ENCODE measurements at places on chromosomes 6 and 20. TPM values are rescaled to one million over a fixed set of nuclear protein-coding genes. Genes with fewer than 3 reads are reported as not detected.
A peak's percentile ranks its signal among the peaks of the same experiment; 100 is the strongest.

Gene LKAAEAR1
- total RNA-seq: 0.67 TPM

Gene MLIP
- not detected for total RNA-seq

Gene DEFB124
- not detected for total RNA-seq

Gene SLC25A27
- total RNA-seq: 0.77 TPM

Gene PHACTR3
- 0.10 TPM for total RNA-seq

GRCh38 chr20:62979876-62980373 is 26.8 kb downstream of the BHLHE23 start:
- H3K4me3 ChIP-seq: no peak overlapping the region
- H3K27me3 ChIP-seq: no peaks in the 10 kb centered on the region
- H3K36me3 ChIP-seq: no peaks in the 10 kb centered on the region
- peaks cover 3% of the 10 kb centered on the region for H3K4me1 ChIP-seq

DNA sequence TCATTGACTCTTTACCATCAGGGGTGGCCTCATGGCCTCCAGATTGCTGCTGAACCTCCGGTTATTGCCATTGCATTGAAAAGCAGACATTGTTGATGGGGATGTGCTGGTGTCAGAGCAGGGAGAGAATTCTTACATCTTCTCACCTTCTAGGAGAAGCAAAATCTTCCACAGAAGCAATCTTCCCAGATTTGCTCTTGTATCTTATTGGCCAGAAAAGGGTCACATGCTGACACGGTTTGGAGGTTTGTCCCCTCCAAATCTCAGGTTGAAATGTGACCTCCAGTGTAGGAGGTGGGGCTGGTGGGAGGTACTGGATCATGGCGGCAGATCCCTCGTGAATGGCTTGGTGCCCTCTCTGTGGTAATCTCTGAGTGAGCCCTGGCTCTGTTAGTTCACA is 10.7 kb downstream of the TP53RK start:
- H3K36me3 ChIP-seq: no peaks in the 10 kb centered on the region
- no peaks in the 10 kb centered on the region for H3K4me1 ChIP-seq
- no peak overlapping the region for H3K4me3 ChIP-seq
- H3K27ac ChIP-seq: no peak overlapping the region
- DNase-seq: no peak
- no peaks in the 10 kb centered on the region for H3K27me3 ChIP-seq

- DNase-seq: no peak
- no peak overlapping the region for H3K4me3 ChIP-seq
- no peaks in the 10 kb centered on the region for H3K27me3 ChIP-seq
- peak overlapping the region; percentile 8 for H3K27ac ChIP-seq
Measured at GRCh38 chr20:10553326-10553984, 118.3 kb downstream of the SLX4IP start.

DNA sequence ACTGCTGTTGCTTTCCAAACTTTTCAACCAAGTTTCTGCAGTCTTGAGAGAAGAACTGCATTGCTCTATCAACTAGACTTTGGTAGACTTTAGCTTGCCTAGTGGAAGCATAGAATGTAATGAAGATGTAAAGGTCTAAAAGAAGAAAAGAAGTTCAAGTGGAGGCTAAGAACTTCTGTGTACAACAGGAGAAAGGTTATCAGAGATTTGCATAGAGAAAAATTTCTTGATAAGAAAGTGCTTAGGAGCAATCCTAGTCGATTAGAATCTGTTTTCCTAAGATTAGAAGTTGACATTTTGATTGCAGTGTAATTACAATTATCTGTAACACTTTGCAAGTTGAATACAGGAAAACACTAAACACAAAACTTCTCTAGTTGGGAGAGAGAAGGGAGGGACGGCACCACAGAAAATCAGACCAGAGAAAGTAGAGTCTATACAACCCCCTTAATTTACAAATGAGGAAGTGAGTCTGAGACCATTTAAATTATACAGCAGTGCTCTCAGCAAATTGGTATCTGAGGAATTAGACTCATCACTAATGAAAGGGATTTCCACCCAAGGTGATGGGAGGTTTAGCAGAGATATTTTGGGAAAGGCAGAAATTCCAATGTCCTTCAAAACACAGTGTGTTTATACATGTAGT is 194.3 kb upstream of the MARCKS start:
- no peak overlapping the region for H3K27ac ChIP-seq
- no peak for DNase-seq
- H3K27me3 ChIP-seq: no peaks in the 10 kb centered on the region
- H3K4me3 ChIP-seq: no peak overlapping the region
- H3K4me1 ChIP-seq: no peaks in the 10 kb centered on the region

- no peak overlapping the region for H3K27ac ChIP-seq
- peaks cover 10% of the 10 kb centered on the region for H3K27me3 ChIP-seq
- H3K4me3 ChIP-seq: no peak overlapping the region
Measured at GRCh38 chr6:45816674-45817297, 198.9 kb downstream of the CLIC5 start.

GRCh38 chr20:32585011-32585585 is at the start of gene NOL4L:
NOL4L (minus strand) TSS chr20:32585333; CDS start chr20:32584890, 443 bp downstream.
- H3K36me3 ChIP-seq: no peaks in the 10 kb centered on the region
- H3K4me1 ChIP-seq: peaks cover 17% of the 10 kb centered on the region
- peaks cover 3% of the 10 kb centered on the region for H3K27me3 ChIP-seq
- DNase-seq: no peak
- peak within 1 kb of the TSS; percentile 50 for H3K4me3 ChIP-seq
- H3K27ac ChIP-seq: no peak within 1 kb of the TSS

DNA sequence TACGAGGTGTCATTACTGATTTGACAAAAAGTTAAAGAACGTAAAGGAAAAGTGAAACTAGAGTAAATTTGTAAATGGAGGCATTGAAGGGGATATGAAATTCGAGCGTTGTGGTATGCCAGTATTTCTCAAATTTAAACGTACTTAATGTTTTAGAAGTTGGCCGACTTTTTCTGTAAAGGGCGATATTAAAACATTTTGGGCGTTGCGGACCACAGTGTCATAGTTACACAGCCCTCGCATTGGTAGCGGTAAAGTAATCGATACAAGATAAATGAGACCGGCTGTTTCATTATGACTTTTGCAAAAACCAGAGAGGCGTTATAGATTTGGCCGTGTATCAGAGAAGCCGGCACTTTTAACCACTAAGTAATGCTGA is 39.6 kb downstream of the OR2B2 start:
- peak overlapping the region; percentile 66 for H3K4me3 ChIP-seq
- no peaks in the 10 kb centered on the region for H3K27me3 ChIP-seq
- H3K27ac ChIP-seq: peak overlapping the region; percentile 98
- peaks cover 33% of the 10 kb centered on the region for H3K4me1 ChIP-seq

GRCh38 chr6:127110712-127111111 is 7.8 kb upstream of the RSPO3 start:
- no peak overlapping the region for H3K27ac ChIP-seq
- H3K4me3 ChIP-seq: no peak overlapping the region
- no peaks in the 10 kb centered on the region for H3K36me3 ChIP-seq
- no peaks in the 10 kb centered on the region for H3K4me1 ChIP-seq
- no peak for DNase-seq
- peaks cover 17% of the 10 kb centered on the region for H3K27me3 ChIP-seq

GRCh38 chr6:169692516-169692915 is 9.3 kb downstream of the WDR27 start:
- DNase-seq: no peak
- H3K4me3 ChIP-seq: no peak overlapping the region
- H3K27ac ChIP-seq: no peak overlapping the region
- no peaks in the 10 kb centered on the region for H3K27me3 ChIP-seq
- H3K4me1 ChIP-seq: no peaks in the 10 kb centered on the region
- peaks cover under 1% of the 10 kb centered on the region for H3K36me3 ChIP-seq

GRCh38 chr6:16974704-16975359 is 127.0 kb upstream of the STMND1 start:
- peaks cover 52% of the 10 kb centered on the region for H3K27me3 ChIP-seq
- no peaks in the 10 kb centered on the region for H3K4me1 ChIP-seq
- H3K27ac ChIP-seq: no peak overlapping the region
- DNase-seq: no peak
- H3K36me3 ChIP-seq: no peaks in the 10 kb centered on the region

DNA sequence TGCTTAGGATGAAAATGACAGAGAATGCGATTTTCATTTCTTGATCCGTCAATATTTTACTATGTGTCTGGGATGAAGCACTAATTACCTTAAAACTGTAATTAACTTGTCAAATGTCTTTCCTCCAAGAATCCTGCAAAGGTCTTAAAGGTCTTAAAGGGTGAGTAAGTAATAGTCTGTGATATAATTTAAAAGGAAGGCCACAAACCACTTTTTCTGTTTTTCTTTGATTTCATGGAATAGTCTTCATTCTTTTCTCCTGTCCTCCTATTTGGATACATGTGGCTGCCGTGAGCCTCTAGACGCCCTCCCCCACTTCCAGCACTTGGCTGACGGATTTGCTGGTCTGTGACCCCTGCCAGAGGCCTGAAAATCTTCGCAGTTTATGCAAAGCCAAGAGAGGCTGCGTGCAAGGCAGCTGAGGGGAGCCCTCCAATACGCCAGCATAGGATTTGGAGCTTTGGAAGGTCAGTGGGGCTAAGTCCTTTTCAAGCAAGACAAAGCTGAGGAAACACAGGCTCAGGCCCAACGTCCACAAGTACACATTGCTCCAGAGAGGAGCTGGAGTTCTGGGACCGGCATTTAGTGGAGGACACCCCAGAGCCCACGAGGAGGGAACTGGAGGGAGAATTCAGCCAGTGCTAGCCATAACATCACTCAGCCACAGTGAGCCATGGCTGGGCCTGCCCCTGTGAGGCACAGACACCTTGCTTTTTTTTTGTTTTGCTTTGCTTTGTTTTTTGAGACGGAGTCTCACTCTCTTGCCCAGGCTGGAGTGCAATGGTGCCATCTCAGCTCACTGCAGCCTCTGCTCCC is 382.6 kb downstream of the SMOC2 start:
- H3K27ac ChIP-seq: no peak overlapping the region
- no peaks in the 10 kb centered on the region for H3K36me3 ChIP-seq
- no peak for DNase-seq
- H3K27me3 ChIP-seq: no peaks in the 10 kb centered on the region
- no peak overlapping the region for H3K4me3 ChIP-seq
- H3K4me1 ChIP-seq: no peaks in the 10 kb centered on the region

- H3K4me1 ChIP-seq: no peaks in the 10 kb centered on the region
- DNase-seq: no peak
- H3K4me3 ChIP-seq: no peak overlapping the region
- H3K27ac ChIP-seq: no peak overlapping the region
Measured at GRCh38 chr6:76120302-76120701, 47.8 kb upstream of the IMPG1 start.

DNA sequence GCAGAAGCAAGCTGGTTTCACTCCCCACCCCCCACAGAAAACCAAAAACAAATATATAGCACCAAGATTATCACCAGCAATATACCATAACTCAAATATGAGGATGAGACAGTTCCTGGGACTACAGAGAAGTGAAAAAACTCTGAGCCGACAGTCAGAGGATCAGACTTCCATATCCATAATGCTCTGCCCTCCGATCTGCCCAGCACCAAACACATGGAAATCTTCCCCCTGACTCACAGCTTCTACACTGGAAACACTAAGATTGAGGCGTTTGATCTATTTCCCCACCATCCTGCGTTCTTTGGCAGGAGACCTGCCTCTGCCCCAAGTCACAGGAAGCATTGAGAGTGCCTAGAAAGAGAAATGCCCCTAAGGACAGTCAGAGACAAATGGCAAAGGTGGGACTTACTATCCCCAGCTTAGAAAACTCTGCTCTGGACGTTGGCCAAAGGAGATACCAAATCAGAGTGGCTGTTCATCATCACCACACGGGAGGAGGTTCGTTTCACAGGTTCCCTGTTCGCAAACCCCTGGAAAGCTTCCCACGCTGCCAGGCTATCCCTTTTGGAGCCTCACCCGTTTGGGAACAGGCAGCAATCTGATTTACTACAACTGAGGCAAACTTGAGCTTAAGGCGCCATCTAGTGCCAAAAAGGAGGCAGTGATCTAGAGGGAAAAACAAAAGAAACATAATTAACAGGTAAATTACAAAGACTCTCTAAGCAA is 48.7 kb upstream of the SRSF6 start:
- no peak overlapping the region for H3K27ac ChIP-seq
- peak; percentile 32 for DNase-seq
- no peaks in the 10 kb centered on the region for H3K36me3 ChIP-seq
- no peaks in the 10 kb centered on the region for H3K4me1 ChIP-seq
- H3K27me3 ChIP-seq: peaks cover 10% of the 10 kb centered on the region
- no peak overlapping the region for H3K4me3 ChIP-seq

- DNase-seq: peak; percentile 78
- H3K36me3 ChIP-seq: no peaks in the 10 kb centered on the region
- H3K27me3 ChIP-seq: no peaks in the 10 kb centered on the region
- H3K27ac ChIP-seq: peak overlapping the region; percentile 85
- H3K4me3 ChIP-seq: no peak overlapping the region
Measured at GRCh38 chr6:37576336-37576737, 76.6 kb upstream of the CCDC167 start.

GRCh38 chr20:55090286-55090685 is 614.9 kb downstream of the DOK5 start:
- no peaks in the 10 kb centered on the region for H3K27me3 ChIP-seq
- H3K36me3 ChIP-seq: no peaks in the 10 kb centered on the region
- H3K4me3 ChIP-seq: no peak overlapping the region
- DNase-seq: no peak
- H3K27ac ChIP-seq: no peak overlapping the region
- no peaks in the 10 kb centered on the region for H3K4me1 ChIP-seq

DNA sequence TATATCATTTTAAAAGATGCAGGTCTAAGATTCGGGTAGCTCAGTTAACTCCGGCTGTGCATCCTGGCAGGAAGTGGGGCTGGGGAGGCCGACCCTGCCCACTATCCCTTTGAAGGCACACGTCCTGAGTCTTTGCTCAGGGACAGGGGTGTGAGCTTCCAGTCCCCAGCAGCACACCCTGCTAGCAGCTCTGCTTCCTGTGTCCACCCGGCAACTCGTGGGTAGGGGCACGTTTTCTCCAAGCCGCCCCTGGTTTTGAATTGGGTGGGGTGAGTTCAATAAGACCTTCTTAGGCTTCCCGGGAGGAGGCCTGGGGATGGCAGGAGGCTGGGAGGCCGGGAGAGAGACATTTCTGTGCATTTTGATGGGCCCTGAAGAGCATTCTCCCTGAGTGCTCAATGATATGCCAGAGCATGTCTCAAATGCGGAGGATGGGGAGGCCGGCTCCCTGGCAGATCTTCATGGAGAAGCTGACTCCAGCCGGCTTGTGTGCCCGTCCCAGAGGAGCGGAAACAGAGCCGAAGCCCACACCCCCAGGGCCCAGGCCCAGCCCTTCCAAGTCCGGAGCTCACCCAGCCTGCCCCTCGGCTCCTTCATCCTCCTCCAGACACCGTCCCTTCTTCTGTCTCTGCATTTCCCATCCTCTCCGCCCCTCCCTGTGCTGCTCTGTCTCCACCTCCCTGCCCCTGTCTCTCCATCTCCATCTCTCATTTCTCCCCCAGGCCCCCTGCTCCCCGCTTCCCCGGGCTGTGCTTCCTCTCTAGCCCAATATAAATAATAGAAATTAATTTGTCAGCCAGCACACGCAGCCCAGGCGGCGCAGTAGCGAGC is 36.3 kb upstream of the ZFAND3 start:
- peak overlapping the region; percentile 28 for H3K4me3 ChIP-seq
- H3K36me3 ChIP-seq: no peaks in the 10 kb centered on the region
- H3K4me1 ChIP-seq: no peaks in the 10 kb centered on the region
- H3K27ac ChIP-seq: no peak overlapping the region
- no peak for DNase-seq

- peak within 1 kb of the TSS; percentile 51 for H3K4me3 ChIP-seq
- no peaks in the 10 kb centered on the region for H3K36me3 ChIP-seq
- H3K27ac ChIP-seq: no peak within 1 kb of the TSS
- H3K27me3 ChIP-seq: peaks cover 6% of the 10 kb centered on the region
Measured at GRCh38 chr6:83708970-83709747, at the start of gene SNAP91. SNAP91 (minus strand) TSS chr6:83709101; CDS start chr6:83707927, 1,174 bp downstream.
